Stimulated activated CD4-positive, alpha-beta T cell treated with anti-CD3 and anti-CD28 coated beads, Interleukin-1b, Interleukin-23, amount 100 ng/mL, for 1 hour (primary cell): ENCODE measurements at places on chromosomes 13 and 19.

DNA sequence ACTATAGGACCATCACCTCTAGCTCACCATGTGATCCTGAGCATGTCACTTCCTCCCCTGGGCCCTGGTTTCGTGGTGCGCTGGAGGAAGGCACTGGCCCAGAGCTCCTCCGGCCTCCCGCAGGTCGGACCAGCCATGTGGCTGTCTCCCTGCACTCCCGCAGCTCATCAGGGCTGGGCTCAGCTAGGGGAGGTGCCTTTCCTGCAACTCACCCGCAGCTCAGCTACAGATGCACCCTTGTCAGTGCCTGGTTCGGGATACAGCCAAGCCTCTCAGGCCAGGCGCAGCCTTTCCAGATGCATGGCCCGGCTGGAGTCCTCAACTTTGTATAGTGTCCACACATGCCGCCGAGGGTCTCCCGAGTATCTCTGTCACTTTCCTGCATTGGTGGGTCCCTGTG is 138.2 kb upstream of the VSTM2B start:
- no peak for DNase-seq

DNA sequence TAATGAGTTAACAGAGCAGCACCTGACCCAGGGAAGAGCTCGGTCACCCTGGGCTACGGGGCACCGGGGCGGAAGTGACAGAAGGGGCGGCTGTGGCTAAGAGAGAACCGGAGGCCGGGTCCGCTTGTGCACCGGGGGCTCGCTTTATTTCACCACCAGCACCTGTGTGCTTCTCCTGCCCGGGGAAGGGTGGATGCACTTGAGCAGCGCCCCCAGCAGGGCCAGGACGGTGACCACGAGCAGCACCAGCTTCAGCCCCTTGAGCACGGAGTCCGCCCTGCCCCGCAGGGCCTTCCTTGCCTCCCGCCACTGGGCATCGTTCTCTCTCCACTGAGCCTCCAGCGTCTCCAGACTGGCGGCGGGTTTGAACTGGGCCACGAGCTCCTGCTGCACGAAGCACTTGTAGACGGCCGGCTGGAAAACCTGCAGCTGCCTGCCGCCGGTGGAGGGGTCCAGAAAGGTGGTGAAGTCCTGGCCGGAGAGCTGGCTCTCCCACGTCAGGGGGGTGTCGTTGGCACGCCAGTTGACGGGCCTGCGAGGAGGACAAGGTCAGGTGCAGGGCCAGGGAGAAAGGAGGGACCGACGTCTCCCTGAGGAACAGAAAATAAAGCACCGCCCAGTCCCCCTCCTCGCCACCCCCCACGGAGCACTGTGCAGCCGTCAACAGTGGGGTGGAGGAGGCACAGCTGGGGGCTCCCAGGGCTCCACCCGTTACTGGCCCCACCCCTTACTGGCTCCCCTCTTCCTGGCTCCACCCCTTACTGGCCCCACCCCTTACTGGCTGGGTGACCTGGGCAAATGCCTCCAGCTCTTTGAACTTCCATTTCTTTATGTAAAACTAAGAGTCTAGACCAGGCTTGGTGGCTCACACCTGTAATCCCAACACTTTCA is 3.6 kb downstream of the FAM187B start:
- no peak for DNase-seq

DNA sequence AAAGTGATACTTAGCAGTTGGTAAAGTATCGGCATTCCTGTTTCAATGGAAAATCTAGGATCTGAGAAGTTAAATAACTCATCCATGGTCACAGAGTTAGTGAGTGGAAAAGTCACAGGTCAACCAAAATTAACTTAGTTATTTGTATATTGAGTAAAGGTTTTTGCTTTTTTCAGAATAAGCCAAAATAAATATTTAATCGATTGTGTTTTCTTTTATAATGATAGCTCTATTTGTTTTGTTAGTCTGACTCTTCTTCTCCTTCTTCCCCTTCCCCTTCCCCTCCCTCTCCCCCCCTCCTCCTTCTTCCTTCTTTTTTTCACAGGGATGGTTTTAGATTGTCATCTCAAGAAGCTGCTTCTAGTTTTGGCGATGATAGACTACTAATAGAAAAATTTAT is 173.5 kb downstream of the PCCA start:
- DNase-seq, result no peak

GRCh38 chr19:43781630-43782310 is 997 bp upstream of the KCNN4 start:
- DNase-seq, result no peak

DNA sequence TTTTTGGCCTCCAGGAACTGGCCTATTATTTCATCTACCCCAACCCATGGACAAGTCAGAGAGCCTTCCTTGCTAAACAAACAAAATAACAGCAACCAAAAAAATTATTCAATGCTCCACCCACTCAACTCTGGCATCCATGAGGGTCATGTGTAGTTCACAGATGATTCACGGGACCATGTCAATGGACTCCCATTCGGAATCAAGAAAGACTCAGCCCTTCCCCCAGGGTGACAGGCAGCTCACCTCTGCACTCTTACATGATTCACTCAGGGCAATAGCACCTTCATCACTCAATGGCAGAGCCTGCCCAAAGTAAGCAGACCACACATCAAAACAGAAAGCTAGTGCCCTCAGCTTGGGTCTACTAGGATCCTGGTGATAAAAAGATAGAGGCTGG is 14.3 kb upstream of the SCEL start:
- DNase-seq, result no peak

GRCh38 chr19:8206147-8207087 is 2.8 kb upstream of the CERS4 start:
- DNase-seq, result no peak

GRCh38 chr13:100552755-100553154 is 35.8 kb downstream of the GGACT start:
- no peak for DNase-seq

- no peak for DNase-seq
Observed at GRCh38 chr19:3220576-3220975, 3.9 kb upstream of the CELF5 start.

DNA sequence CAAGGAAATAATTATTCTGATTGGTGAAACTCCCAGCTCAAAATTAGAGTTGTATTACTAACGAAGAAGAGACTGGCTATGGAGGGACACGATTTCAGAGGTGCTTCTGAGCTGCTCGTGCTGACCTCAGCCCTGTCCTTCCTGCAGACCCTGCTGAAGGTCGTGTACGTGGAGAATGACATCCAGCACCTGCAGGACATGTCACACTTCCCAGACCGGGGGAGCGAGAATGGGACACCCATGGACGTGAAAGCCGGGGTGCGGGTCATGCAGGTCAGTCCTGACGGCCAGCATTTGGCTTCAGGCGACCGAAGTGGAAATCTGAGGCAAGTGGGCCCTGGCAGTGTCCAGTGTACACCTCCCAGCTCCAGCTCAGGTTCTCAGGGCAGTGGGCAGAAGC is 28.0 kb upstream of the OVOL3 start:
- no peak for DNase-seq
